CD4-positive, alpha-beta T cell treated with Interleukin-17A for 1 hour (primary cell): ENCODE measurements at places on chromosomes 2 and 18.
A peak's percentile ranks its signal among the peaks of the same experiment; 100 is the strongest.

DNA sequence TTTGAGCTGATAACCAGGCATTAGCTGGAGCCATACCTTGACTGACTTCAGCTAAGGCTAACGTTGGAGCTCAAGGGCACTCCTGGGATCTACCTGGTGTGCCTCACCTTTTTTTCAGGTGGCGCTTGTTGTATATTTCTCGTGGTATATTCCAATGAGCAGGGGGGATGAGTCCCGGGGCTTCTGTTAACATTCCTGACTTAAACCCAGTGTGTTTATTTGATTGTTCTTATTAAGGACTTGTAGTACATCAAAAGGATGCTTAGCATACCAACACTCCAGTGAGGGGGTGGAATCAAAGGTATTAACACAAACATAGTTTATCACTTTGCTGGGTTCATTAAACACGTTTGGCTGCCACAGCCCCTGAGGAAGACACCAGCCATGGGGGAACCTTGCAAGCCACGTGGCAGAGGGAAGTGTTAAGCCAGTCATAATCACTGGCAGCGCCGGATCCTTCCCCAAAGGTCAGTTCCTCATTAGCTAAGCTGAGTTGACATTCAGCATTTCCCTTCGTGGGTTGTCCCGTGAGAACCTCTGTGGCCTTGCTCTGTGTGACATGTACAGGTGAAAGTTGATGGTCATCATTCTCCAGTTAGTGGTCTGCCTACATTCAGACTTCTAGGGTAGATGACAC lies 119.5 kb upstream of the MCFD2 start:
- DNase-seq, result peak; percentile 27

GRCh38 chr2:33133454-33133952 lies 186.8 kb downstream of the LTBP1 start:
- DNase-seq, result no peak

DNA sequence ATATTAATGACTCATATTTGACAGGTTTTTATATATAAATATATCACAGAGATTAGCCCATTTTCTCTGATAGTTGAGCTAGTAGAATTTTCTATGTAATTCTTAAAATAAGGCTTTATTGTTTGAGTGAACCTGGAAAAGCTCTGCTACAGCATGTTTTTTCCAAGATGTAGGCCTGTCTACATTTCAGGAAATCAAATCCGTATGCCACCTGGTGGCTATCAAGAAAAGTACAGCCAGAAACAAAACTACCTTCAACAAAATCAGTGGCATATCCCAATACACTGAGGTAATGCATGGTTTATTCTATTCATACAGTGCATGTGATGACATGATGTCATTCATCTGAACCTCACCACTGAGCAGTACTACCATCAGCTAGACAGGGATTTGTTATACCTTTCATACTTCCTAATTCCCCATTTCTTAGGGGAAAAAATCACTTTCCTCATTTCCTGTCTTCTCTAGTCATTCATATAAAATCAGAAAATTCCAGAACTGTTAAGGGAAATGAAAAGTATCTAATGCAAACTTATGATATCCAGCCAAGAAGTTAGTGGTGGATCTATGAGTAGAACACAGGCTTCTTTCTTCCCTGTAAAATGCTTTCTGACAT lies 310.4 kb upstream of the SYT4 start:
- DNase-seq, result peak; percentile 14

- no peak for DNase-seq
These were observed 34.8 kb downstream of the TNS1 start for GRCh38 chr2:217968023-217968422.

DNA sequence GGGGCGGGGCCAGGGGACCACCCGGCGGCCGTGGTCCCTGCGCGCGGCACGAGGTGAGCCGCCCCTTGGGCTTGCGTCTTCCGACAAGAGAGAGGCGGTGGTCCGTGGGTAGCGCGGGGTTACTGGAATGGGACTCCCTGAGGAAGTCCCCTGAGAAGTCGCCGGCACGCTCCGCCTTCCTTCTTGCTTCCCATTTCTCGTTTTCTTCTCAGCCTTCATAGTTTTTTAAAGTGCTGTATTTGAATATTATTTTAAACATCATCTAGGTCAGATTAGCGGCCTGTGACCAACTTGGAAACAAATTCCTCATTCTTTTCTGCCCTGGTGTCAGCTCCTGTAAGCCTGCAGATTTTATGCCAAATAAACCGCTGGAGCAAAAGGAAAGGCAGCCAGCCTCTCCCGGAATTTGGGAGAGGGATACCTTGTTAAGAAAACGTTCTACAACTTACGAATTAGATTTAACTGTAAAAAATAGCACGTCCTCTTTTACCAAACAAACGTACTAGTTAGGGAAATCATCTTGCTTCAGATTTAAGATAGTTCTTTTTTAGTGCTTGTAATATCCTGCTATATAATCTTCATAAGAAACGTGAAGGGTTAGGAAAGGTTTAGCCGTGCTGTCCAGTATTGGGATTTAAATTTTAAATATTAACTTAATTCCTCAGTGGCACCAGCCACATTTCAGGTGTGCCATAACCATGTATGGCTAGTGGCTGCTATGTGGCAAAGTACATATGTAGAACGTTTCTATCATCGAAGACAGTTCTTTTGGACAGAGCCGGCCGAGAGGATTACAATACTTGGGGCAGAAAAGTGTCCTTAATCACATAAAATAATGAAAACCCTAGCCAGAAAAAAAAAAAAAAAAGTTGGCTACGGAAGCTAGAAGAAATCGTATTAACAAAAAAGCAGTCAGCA lies 628 bp upstream of the PTPN2 start:
- DNase-seq, result no peak

GRCh38 chr18:55786651-55787272 lies 198.8 kb upstream of the TCF4 start:
- DNase-seq, result no peak

- DNase-seq, result peak; percentile 69
These were observed 154.8 kb downstream of the TGIF1 start for GRCh38 chr18:3604498-3605408.

GRCh38 chr2:241768850-241769249 lies 7.8 kb upstream of the GAL3ST2 start:
- DNase-seq, result no peak

- no peak for DNase-seq
These were observed 83.1 kb downstream of the SOCS6 start for GRCh38 chr18:70371908-70372307.

DNA sequence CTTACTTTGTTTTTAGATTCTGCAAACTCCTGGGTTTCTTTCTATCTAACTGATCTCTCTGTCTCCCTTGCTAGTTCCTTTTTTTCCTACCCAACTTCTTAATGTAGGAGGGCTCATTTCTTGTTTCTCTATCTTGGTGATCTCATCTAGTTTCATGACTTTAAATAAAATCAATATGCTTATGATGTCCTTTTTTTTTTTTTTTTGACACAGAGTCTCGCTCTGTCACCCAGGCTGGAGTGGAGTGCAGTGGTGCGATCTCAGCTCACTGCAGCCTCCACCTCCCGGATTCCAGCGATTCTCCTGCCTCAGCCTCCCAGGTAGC lies 42.2 kb upstream of the IL1RL1 start:
- no peak for DNase-seq

DNA sequence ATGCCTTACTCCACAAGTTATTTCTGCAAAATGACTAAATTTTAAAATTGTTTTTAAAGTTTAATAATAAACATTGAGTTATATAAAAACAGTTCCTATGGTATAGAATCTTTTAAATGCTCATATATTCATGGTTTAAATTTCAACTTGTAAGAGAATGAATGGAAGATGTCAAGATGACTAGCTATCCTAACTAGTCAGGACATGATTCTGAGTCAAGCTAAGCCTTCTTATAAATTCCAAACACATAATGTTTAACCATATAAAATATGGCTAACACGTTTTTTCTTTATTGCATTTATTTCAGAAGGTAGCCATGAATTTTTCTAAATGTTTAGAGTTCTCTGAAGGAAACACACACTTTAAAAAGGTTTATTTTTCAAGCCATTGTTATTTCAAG lies 320.4 kb downstream of the CBLN2 start:
- no peak for DNase-seq

- no peak for DNase-seq
These were observed 659.9 kb downstream of the IRS1 start for GRCh38 chr2:226139759-226140158.

- DNase-seq, result no peak
These were observed 135.2 kb downstream of the MCFD2 start for GRCh38 chr2:46780411-46780800.

DNA sequence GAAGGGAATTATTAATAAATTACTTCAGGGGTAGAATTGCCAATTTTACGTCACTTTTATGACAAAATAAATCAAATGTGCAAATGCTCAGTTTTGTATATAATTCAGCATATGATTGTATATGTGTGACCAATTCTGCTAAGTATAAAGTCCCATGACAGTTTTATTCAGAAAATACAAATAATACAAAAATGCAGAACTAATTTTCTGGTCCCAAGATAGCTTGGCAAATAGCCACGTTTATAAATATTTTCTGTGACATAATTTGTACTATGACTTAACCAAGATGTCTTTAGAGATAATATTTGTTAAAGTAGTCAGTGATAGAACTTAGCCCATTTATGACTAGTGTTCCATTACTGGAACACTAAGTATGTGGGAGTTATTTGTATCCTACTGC lies 24.2 kb upstream of the CAB39 start:
- DNase-seq, result no peak

DNA sequence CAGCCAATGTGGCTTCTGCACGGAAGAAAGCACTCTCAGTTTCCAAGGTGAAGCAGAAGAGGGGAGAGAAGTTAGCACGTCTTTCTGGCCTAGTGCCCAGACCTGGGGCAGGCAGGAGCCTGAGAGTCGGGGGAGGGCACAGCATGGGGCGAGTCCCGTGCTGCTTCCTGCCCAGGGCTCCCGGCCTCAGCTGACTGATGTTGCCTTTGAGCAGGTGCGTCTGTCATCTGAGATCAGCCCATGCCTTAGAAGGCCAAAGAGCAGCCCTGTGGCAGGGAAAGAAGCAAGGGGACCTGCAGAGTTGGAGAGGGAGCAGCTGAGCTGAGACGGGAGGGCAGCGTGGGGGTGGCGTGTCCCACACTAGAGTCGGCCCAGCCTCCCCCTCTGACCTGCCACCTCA lies 3.3 kb downstream of the KCNIP3 start:
- DNase-seq, result no peak

- no peak for DNase-seq
These were observed 268.5 kb downstream of the HAUS1 start for GRCh38 chr18:46372670-46373069.

- DNase-seq, result no peak
These were observed 41.9 kb downstream of the BABAM2 start for GRCh38 chr2:27932396-27932795.

DNA sequence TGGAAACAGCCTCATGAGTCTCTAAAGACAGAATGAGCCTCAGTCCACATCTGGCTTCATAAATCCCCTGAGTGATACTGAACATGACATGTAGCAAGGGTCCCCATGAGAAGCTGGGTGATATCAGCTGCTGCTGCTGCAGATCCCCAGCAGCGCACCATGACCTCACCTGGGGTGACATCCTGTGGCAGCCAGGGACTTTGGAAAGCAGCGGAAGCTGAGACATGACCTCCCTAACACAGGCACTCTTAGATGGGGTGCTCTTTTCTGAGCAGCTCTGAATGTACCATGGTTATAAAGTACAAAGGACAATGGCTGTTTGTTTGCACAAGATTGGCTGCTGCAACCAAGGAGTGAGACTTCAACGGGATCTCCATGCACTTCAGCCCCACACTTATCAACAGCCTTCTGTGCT lies 74.7 kb upstream of the TMEM200C start:
- DNase-seq, result no peak

DNA sequence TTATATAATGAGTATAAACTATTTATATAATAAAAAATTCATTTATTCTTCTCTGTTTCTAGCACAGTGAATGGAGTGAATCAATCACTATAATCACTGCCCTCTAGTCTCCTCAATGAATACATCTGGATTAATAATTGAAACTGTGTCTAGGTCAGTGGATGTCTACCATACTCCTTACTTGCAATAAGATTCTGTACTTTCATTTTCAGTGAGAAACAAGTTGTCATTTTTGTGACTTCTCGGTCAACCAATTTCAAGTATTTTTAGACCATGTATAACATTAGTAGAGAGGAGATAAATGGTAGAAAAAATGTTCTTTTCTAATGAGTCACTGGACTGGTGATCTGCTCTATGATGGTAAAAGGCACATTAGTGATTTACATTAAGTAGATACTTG lies 799.6 kb upstream of the CHAC2 start:
- no peak for DNase-seq

DNA sequence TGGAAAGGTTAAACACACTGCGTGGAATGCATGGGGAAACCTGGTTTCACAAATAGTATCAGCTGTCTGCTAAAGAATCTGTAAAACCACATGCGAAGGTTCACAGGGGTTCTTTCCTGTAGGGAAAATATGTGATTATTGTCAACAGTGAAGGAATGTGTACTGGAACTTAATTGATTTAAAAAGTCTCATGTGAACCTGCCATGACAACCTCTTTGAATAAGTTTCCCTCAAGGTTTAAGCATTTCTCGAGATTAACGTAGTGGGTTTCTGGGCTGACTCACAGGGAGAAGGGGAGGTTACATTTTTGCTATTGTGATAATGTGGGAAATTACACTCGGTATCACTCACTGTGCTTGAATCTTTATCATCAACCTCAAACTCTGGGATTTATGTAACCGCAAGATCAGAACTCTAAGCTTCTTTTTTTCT lies 28.2 kb upstream of the IL1R1 start:
- DNase-seq, result no peak

GRCh38 chr18:47606526-47606925 lies 323.9 kb downstream of the SMAD2 start:
- DNase-seq, result no peak

DNA sequence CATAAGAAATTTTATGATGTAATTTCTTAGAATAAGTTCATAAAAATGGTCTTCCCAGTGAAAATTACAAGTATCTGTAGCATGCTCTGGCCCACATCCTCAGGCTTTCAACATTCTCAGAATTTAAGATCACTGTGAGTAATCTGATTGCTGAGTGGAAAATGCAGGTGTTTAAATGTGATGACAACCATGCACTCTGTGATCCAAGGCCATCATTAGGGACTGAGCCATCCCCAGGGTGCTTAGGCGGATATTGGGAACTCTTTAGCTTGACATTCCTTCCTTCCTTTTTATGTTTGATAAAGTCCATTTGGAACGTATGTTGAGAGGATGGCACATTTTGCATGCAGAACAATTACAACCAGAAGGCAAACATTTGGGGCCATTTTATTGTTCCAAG lies 95.5 kb downstream of the ARL4C start:
- no peak for DNase-seq

DNA sequence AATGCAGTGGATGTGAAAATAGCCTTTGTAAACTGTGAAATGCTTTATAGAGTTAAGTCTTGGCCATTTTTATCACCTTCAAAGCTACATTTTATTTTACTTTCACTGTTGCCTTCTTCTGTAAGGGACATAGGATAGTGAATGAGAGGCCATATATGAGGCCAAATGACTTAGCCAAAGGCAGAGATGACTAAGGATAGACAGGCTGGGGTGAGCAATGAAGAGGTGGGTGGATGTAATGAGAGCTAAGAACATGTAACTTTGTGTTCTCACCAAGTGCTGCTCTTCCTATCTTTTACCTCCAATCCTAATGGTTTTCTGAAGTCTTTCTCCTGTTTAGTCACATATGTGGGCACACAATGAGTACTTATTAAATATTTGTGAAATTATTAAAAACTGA lies 101.9 kb downstream of the MBD5 start:
- DNase-seq, result no peak
